AG09319 (cell line): ENCODE measurements at places on chromosomes 2 and 18.

GRCh38 chr2:84212611-84213314, 246.3 kb downstream of the SUCLG1 start:
- DNase-seq: no peak

DNA sequence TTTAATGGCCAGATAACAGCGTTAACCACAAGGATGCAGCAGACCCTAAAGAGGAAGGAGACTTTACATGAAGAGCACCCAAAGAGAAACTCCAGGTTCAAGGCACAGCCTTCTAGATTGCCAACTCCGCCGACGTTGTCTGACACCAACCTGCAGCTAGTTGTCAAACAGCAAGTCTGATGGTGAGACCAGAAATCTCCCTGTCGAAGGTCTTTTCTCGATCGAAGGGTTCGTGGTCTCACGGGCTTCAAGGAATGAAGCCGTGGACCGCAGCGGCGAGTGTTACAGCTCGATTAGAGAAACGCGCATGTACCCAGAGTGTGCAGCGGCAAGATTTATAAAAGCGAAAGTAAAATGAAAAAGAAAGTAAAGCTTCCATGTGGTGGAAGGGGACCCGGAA, 656.3 kb downstream of the XIRP2 start:
- no peak for DNase-seq

GRCh38 chr2:237150186-237150585, 64.5 kb downstream of the COPS8 start:
- no peak for DNase-seq

GRCh38 chr2:80016171-80016570, 288.4 kb downstream of the LRRTM1 start:
- no peak for DNase-seq

GRCh38 chr18:24809173-24809950, 348.9 kb downstream of the HRH4 start:
- DNase-seq: no peak

DNA sequence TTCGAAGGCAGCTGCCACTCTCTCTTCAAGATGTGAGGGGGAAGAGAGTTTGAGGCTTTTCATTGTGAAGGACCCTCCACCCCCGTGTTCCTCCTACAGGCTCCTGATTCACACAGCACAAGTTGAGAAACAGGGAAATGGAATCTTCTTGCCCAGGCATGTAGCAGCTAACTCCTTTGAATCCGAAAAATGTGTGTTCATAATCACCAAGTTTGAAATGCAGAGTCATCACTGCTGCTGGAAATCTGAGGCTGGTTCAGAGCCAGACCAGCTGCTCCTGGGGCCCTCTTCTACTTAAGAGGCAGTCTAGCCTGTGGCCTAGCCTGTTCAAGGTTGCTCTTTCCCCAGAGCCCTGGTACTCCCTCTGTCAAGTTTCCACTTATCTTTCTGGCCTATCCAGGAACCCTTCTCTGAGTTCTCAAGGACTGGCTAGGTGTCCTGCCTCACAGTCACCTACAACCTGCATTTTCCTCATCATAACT, 166.4 kb downstream of the TMEM247 start:
- DNase-seq: peak; percentile 91

DNA sequence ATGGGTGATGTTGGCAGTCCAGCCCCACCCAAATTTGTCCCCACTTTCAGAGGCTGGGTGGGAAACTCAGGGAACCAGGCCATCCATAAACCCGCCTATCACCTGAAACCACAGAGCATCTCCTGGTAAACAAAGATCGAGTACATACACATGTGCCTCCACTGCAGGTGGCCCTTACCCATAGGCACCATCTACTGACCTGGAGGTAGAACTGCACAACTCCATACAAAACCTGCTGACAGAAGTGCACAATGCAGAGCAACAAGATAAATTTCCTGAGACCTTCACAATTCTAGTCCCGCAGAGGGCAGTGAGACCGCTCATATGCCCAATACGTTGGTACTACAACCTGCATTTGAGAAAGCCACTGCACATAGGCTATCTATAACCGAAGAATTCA, 856.3 kb downstream of the SUCLG1 start:
- DNase-seq: no peak

GRCh38 chr2:62597323-62597722, 91.3 kb upstream of the TMEM17 start:
- peak; percentile 42 for DNase-seq

- no peak for DNase-seq
These were observed 135.0 kb downstream of the SP3 start for GRCh38 chr2:173830170-173830569.

DNA sequence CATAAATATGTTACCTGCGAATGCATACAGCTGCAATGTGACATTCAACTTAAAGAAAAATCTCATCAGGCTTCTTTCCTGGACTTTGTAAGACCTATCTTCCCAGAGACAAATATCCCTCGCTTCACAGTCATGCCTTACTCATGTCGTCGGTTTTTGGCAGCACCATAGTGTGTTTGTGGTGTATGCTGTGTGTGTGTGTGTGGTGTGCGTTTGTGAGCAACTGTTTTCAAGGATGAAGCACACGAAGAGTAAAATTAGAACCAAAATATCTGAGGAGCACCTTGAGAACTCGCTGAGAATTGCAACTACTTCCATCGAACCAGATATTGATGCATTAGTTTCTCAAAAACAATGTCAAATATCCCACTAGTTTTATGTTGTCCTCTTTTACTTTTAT, 56.9 kb downstream of the ASB1 start:
- no peak for DNase-seq

DNA sequence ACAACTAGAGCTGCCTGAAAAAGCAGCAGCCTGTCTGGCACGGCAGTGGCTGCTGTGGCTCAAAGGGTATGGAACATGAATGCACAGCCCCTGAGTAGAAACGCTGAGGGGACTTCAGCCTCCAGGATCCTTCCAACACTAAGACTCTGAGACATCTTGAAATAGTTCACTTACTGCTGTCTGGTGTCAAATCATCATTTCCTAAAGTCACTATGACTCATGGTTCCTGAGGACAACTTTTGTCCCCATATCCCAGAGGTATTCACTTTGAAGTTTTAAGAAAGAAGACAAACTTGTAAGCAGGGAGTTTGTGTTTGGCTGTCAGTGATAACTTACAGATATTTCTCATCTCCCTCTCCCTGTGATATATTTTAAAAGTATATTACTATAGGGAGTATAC, 33.3 kb upstream of the NEB start:
- DNase-seq: no peak

DNA sequence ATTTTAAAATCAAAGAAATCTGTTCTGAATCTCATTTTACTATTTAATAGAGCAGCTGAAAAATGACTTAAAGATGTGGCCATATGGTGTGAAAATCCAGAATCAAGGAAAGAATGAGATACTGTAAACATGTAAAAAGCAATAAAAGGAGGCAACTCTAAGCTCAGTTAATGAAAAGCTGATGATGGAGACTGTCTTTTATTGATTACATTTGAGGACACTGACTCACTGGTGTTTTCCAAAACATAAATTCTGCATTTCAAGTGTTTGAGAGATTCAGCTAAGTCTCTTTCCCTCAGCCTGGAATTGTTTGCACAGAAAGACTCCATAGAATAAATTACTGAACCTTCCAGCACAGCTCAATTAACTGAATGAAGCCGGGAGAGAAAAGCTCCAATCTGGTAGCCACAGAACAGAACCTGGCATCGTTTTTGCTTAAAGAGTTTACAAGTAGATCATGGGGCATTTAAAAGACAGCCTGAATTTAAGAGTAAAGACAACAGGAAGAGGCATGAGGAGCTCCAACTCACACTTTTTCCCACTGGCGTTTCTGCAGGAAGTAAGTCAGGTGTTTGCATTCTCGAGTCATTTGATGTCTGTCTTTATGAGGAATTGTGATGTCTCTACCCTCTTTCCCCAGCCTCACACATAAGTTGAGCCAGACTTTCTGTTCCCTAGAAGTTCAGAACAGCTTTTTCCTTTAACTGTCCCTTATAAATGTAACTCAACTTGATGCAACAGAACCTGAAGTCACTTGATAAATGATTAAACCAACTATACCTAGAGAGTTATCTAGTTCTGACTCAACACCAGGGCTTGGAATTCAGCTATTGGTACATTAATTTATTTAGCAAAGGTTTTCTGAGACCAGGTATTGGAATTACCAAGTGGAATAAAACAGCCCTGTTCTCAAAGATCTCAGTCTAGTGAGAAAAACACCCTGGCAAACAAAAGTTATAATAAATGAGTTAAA, 53.3 kb downstream of the FTCDNL1 start:
- no peak for DNase-seq

DNA sequence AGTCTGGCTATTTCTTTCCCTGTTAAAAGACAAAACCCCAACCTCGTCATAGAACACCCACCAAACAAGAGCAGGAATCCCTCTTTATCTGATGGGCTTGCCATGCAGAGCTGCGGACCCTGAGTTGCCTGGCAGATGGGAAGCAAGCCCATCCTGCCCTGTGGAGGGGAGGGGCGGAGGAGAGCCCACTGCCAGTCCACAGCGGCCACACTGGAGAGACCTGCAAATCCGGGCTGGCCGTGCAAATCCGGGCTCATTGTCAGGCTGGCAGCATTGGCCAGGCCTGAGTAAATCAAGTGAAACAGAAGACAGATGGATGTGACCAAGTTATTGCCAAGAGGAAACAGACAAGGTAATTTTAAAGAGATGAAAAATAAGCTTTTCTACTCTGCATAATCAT, 22.0 kb downstream of the MYL12B start:
- no peak for DNase-seq

DNA sequence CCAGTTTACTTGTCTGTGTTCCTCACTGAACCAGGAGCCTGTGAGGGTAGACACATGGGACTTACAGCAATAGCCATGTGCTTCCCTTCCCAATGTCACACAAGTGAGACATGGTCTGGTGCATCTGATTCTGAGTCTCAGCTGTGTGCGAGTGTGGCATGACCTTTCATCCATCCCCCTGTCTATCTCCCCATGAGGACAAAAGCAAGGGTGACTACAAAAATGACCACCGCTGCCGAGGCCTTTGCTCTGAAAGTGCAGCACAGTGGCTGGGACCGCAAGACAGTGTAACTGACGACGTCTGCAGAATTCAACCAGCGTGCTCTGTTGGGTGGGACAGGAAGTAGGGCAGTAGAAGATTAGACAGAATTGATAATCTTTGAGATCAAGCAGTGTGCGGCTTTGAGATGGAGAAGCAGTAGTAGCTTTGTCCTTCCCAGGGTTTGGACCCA, 50.5 kb downstream of the RAB31 start:
- DNase-seq: no peak

GRCh38 chr18:71485611-71486010, 1058.5 kb downstream of the CBLN2 start:
- no peak for DNase-seq

DNA sequence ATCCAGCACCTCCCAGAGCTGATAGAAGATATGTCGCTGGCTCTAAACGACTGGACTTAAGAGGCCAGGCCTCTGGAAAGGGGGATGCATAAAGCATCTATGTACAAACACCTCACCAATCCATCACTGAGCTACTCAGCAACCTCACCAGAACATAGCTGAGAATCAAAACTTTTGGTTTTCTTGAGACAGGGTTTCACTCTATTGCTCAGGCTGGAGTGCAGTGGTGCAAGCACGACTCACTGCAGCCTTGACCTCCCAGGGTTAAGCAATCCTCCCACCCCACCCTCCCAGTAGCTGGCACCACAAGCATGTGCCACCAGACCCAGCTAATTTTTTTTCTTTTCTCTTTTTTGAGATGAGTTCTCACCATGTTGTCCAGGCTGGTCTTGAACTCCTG, 62.9 kb upstream of the MSH6 start:
- no peak for DNase-seq

GRCh38 chr2:113050921-113051895, 1.5 kb downstream of the IL36B start:
- DNase-seq: no peak

GRCh38 chr2:200575957-200576356, 9.9 kb upstream of the AOX1 start:
- no peak for DNase-seq

DNA sequence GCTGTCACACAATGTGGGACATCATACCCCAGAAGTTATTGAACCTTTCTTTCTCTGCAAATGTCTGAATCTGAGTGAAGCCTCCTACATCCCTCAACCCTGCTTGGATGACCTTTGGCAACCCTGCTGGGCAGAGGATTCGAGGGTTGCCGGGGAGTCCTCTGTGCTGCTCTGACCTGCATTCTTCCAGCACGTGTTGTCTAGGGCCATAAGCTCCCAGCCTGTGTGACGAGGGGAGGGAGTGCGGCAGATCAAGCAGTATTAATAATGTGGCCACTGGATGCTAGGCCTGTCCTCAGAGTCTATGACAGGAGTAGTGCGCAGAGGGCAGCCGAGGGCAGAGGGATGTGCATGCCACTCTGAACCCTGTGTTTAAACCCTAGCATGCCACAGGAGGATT, 58.8 kb downstream of the RPL37A start:
- no peak for DNase-seq

DNA sequence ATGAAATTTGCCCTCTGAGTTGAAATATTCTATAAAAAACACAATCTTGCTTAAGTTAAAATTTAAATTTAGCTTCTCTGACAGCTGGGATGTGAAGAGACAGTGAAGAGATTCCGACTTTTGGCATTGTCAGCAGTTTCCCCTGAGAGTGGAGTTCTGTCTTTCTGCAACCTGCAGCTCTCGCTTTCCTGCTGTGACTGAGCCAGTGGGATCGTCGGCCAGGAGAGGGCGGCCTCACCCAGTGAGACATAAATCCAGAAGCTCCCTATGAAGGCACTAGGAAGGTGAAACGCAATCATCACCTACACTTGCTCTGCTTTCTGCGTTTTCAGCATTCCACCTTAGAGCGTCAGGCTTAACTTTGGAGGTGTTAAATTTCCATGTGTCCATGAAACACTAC, 75.4 kb upstream of the HNMT start:
- no peak for DNase-seq

DNA sequence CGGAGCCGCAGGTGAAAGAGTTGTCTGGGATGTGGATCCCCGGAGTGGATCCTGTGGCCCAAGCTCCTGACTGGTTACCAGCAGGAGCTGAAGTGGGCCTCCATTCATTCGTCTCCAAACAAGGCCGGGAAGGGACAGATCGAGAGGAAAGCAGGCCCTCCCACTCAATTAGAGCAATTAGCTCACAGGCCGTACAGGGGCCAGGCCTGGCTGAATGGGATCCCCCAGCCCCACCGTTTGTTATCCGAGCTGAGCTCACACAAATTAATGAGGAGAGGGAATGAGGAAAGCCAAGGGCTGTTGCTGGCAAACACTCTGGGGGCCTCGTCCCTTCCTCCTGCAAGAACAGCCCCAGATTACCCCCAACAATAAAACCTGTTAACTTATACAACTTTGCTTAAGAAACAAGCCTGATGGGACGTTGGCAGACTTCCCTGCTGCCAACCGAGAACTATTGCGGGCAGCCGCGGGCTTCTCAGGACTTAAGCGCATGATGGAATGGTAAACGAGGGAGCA, 338.0 kb downstream of the BCL11A start:
- DNase-seq: no peak

DNA sequence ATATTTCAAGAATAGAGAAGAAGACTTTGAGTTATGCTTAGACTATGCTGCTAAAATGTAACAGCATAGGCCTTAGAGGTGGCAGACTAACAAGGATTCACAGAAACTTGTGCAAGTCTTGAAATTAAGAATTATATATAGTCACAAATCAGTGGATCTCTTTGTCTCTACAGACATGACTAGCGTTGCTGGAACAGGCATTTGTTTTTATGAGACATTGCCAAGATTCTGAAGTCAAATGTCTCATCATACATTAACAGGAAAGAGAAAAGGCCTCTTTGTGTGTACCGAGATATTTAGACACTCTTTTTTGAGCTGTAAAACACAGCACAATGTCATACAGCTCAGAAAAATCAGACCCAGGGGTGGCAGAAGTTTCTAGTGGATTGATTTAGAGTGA, 207.1 kb downstream of the TMX3 start:
- no peak for DNase-seq

GRCh38 chr2:26605999-26606846, 34.9 kb downstream of the CIB4 start:
- no peak for DNase-seq
